ENCODE measurements at places on chromosomes 2 and 18. TPM values are rescaled to one million over a fixed set of nuclear protein-coding genes. Genes with fewer than 3 reads are reported as not detected.

BOLL gene
- not detected for total RNA-seq

DNA sequence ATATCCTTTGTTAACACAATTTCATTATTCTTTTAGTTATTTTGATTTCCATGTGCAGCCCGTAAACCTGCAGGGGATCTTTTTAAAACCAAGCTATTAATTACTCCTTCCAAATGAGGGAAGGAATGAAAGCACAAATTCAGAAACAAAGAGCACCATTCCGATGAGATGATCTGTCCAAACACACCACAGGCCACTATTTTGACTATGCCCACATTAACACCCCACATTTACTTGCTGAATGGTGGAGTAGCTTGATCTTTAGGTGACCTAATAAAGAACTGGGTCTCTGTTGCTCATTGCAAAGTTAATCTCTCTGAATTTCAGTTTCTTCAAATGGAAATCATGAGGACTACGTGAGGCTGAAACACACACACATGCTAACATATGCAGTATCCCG lies 218.0 kb downstream of the IRS1 start:
- no peak for DNase-seq

DNA sequence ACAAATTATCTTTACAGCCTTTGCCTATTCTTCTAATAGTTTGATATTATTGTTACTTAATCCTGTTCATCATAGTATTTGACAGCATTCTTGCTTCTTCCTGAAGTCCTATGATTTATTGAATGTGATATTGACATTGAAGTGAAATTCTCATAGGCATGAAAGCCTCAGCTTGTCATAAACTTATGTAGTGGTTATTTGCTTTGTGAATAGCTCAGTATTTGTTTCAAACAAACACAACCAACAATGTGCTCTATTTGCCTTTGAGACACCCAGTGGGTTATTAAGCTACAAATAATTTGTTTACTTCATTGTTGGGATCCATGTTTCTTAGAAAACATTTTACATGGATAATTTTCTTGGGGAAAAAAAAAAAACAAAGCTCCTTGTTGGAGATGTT lies 57.2 kb downstream of the TTC39C start:
- DNase-seq, result no peak

NCKAP5 gene
- 9.3 TPM for total RNA-seq

PSTPIP2 gene
- total RNA-seq, result 14.2 TPM

- DNase-seq, result no peak
These were observed 296.2 kb upstream of the NRP2 start for GRCh38 chr2:205386109-205386508.

GRCh38 chr18:62332431-62332830 lies 7.3 kb downstream of the TNFRSF11A start:
- no peak for DNase-seq

- peak; percentile 83 for DNase-seq
These were observed 370 bp downstream of the KLHL29 start for GRCh38 chr2:23385351-23385747.

RGPD3 gene
- total RNA-seq, result 0.17 TPM

Measured in left lung (tissue), 14 donors.